Foreskin fibroblast (primary cell): ENCODE measurements at places on chromosomes 16 and 17.
A peak's percentile ranks its signal among the peaks of the same experiment; 100 is the strongest.

GRCh38 chr17:2176499-2177169, 121.7 kb downstream of the HIC1 start:
- no peak for DNase-seq

GRCh38 chr16:87207965-87208364, 109.2 kb downstream of the C16orf95 start:
- DNase-seq, result no peak

DNA sequence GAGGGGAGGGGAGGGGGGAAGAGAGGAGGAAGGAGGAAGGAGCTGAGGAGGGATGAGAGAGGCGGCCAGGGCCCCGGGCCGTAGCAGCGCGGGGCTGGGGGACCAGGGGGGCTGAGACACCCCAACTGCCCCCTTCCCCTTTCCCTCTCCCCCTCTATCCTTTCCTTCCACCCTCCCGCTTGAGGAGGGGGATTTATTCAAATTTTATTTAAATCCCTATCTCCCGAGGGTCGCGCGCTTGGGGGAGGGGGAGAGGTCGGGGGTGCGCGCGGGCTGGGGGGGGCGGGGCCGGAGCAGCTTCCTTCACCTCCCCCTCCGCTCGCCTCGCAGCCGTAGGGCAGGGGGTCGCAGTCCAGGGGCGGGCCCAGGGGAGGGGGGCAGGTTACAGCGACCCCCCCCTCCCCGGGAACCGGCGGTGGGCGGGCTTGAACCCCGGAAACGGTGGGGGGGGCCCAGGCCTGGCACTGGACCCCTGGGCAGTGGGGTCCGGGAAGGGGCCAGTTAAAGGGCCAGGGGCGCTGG, at the start of gene FBXL19:
FBXL19 (plus strand) TSS at position 19 of the 522 bp plus-strand sequence. CDS start 2,183 bp downstream, outside the sequence.
- no peak for DNase-seq

GRCh38 chr17:3809135-3809534, 8.1 kb upstream of the ITGAE start:
- no peak for DNase-seq

DNA sequence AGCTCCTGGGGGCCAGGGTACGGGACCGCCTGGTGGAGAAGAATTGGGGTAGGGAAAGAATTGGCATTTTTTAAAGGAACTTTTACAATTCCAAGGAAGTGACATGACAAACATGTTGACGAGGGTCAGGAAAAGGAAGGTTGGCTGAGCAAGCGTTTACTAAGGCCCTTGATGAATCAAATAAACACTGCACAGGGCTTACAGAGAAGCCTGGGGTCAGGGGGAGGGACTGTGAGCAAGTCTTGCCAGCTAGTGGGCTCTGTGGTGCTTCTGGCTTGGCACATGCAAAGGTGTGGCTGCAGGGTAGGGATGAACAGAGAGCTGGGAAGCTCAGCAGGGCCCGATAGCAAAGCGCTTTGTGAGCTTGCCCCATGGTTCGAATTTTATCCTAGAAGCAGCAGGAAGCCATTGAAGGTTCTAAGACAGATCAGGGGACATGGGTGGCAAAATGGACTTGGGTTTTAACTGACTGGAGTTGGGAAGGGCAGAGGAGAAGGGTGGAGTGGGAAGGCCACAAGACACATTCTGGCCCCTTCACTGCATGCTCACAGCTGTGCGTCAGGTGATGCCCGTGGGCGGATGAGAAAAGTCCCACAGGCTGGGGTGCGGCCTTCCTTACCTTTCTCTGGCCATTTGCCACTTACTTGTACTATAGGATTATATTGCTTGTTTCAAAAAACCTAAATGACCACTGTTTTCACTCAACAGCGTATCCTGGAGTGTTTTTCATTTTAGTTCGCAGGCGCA, 117.8 kb downstream of the SOCS1 start:
- no peak for DNase-seq

- no peak for DNase-seq
Measured at GRCh38 chr16:72811188-72811720, 236.7 kb downstream of the ZFHX3 start.

DNA sequence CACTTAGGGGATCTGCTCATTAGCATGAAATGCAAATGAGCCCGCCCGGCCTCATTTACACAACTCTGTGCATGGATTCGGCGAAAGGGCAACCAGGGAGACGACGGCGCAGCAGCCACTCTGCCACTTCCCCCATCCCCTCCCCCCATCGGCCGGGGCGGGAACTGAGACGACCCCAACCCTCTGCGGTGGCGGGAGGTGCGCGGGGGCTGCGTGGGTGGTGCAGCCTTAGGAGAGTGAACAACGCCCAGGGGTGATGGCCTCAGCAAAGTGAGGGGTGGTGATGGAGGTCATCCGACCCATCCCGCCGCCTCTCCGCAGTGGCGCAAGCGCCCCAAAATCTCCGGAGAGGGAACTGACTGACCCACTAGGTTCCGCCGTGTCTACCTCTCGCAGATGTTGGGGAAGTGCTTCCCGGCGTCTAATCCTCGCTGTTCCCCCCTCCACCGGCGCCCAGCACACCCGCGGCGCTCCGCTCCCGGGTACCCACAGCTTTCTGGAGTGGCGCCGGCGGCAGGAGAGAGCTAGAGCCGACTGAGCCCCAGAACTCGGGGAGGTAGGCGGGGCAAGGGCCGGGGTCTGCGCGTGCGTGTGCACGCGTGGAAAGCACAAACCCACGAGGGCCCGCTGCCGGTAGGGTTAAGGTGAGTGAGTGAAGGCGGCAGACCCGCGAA, 1.4 kb upstream of the CACNA1G start:
- no peak for DNase-seq

GRCh38 chr16:87764600-87765472, 950 bp downstream of the KLHDC4 start:
- DNase-seq, result no peak

GRCh38 chr17:2406903-2407790, 6.3 kb upstream of the MNT start:
- peak; percentile 92 for DNase-seq

GRCh38 chr16:66656547-66656946, 40.0 kb downstream of the CMTM4 start:
- DNase-seq, result peak; percentile 41

DNA sequence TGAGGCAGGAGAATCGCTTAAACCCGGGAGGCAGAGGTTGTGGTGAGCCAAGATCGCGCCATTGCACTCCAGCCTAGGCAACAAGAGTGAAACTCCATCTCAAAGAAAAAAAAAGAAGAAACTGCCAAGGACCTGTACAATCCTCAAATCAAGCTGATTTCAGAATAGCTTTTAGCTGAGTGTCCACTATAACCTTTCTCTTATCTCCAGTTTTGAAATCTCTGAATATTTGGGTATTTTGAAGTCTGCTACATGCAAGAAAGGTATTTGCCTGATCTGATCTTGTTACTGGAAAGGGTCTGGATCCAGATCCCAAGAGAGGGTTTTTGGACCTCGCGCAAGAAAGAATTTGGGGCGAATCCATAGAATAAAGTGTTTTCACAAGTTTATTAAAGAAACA, 19.1 kb upstream of the ARL2BP start:
- DNase-seq, result no peak

GRCh38 chr17:9668517-9668916, 23.2 kb downstream of the USP43 start:
- no peak for DNase-seq

DNA sequence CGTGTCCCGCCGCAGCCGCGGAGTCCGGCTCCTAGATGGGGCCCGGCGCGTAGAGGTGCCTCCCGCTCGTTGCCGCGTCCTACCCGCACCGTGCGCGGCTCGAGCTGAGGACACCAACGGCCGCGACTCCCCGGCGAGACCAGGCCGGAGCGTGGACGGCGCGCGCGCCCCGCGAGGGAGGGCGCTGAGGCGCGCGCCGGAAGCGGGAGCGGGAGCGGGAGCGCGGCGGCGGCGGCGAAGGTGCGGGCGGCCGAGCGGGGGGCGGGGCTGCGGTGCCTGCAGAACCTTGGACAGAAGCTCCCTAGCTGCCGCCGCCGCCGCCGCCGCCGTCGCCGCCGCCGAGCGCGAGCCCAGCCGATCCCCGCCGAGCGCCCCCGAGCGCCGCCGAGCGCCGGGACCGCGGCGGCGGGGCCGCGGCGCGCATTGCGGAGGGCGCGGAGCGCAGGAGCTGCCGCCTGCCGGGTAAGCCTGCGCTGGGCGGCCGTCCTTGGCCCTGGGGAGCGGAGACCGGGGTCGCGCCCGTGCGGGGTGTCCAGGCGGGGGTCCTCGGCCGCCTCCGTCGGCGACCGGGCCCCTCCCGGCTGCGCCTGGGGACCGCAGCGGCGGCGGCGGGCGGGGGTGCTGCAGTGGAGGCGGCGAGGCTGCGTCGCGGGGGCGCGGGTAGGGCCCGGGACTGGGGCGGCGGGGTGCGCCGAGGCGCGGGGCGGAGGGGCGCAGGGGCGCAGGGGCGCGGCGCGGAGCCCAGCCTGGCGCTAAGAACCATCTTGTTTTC, at the start of gene CDK5R1:
CDK5R1 (plus strand) TSS at position 293 of the 772 bp plus-strand sequence. CDS start 628 bp downstream, outside the sequence.
- peak; percentile 86 for DNase-seq

- no peak for DNase-seq
Measured at GRCh38 chr16:54071514-54071913, 215.1 kb downstream of the IRX3 start.

DNA sequence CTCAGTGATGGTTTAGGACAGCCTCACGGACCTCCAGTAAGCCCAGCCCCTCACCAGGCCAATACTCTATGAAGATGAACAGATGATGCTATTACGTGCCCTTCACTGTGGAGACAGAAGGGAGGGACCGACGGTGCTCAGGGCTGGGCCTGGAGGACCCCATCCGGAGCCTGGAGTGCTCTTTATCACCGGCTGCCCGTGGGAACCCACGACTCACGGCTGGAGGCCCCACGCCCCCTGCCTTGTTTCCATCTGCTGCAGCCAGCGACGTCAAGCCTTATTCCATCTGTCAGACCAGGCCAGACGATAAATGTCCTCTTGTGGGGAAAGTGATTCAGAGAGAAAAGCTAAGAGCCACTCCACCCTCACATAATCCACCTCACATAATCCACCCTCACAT, 4.0 kb upstream of the TIMM22 start:
- no peak for DNase-seq

DNA sequence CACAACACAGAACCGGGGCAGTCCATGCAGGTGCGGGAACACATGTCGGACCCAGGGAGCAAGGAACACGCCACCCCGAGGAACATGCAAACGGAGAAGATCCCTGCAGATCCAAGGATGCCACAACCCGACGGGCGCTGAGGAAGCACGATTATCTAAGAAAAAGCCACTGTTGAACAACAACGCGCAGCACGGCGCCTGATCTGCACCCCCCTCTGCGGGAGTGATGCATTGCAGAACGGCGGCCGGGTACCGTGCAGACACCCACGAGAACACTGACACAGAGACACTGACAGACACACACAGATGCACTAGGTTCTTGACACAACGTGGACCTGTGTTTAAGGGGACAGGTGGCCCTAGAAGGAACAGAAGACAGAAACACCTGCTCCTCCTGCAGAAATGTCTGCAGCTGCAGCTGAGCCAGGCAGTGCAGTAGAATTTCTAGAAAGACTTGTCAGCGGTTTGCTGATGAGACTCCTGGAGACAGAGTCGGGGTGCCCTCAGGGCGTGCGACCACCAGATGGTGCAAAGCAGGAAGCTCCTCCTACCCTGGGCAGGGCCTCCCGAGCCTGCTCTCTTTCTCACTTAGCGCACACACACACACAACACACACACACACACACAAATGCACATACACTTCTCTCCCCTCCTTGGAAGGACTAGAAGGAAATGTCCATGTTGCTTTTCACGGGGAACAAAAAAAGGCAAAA, 7.5 kb downstream of the NPTX1 start:
- no peak for DNase-seq

DNA sequence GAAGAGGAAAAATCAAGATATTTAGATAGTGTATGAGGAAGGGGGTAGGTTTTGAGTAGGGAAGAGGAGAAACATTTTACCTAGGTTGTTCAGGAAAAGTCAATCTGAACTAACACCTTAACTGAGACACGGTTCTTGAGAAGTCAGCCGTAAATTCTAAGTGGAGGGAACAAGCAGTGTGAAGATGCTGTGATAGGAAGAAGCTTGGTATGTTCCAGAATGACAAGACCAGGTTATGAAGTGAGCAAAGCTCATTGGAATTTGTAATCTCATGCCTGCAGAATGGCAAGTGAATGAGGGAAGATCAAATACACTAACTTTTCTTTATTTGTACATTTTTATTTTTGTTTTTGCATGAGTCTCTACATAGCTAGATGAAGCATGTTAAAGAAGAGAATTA, 307.6 kb downstream of the ZFHX3 start:
- DNase-seq, result peak; percentile 20

DNA sequence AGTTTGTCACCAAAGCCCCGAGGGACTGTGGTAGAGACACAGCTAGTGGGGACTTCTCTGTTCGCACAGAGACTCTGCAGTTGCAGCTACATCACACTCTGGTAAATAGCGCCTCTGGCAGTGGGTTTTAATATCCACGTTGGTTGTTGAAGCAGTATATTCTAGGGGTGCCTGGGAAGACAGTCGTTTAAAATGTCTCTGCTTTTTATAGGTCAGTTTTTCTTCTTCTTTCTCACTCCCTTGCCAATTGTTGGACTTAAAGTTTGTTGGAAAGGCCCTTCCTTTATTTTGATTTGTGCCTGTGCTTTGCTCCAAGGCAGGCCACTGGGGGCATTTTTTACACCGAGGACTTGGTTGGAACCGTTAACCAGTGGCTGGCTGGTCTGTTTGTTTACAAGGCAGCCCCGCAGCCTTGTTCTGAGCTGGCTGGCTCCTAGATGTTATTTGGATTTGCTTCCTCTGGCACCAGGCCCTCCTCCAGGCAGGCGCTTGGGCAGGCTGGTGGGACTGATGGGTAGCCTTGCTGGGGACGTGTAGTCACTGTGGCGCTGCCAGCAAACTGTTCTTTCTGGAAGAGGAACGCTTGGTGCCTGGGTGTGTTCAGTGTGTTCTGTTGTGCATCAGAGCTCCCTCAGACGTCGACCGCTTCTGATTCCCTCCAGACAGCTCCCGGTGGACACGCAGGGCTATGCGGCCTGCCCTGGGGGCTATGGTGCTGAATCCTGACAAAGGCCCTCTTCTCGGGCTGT, 218.2 kb upstream of the CHMP6 start:
- DNase-seq, result peak; percentile 24
